CD4-positive, alpha-beta T cell treated with Interleukin-10 for 1 hour (primary cell): ENCODE measurements at places on chromosomes 11 and 22.
A peak's percentile ranks its signal among the peaks of the same experiment; 100 is the strongest.

DNA sequence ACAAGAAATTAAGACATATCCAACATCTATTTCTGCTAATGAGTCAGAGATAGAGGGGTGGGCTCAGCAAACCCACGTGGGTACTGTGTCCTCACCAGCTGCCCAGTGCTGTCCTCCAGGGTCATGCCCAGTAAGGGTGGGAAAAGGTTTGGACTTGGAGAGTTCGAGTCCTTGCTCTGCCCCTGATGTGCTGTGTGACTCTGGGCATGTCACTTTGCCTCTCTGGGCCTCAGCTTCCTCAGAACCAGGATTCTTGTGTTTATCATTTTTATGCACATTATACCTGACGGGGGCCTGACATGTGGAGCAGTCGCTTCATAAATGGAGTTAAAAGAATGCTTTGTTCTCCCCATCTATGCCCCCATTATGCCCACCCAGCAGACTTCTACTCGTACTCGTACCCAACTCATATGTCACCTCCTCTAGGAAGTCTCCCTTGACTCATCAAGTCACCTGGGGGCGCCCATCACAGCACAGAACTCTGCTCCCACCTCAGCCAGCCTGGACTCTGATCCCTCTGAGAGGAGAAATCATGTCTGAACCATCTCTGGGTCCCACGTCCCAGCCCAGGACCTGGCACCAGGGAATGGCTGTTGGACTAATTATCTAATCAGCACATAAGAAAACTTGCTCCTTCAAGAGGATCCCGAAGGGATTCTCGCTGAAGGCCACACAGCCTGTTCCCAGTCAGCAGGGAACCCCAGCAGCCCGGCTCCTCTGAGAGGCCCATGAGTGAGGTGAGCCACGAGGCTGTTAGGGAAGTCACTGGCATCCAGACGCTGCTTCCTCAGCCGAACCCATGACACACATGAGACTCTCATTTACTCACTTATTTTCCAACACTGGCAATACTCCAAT, 38.7 kb upstream of the TSKU start:
- DNase-seq, result no peak

- no peak for DNase-seq
Observed at GRCh38 chr11:24091594-24091993, 405.3 kb upstream of the LUZP2 start.

GRCh38 chr11:41431784-41432183, 27.7 kb downstream of the LRRC4C start:
- no peak for DNase-seq

- DNase-seq, result no peak
Observed at GRCh38 chr11:13850231-13851005, 112.1 kb upstream of the SPON1 start.

GRCh38 chr11:1411301-1411700, 21.6 kb downstream of the BRSK2 start:
- DNase-seq, result no peak

DNA sequence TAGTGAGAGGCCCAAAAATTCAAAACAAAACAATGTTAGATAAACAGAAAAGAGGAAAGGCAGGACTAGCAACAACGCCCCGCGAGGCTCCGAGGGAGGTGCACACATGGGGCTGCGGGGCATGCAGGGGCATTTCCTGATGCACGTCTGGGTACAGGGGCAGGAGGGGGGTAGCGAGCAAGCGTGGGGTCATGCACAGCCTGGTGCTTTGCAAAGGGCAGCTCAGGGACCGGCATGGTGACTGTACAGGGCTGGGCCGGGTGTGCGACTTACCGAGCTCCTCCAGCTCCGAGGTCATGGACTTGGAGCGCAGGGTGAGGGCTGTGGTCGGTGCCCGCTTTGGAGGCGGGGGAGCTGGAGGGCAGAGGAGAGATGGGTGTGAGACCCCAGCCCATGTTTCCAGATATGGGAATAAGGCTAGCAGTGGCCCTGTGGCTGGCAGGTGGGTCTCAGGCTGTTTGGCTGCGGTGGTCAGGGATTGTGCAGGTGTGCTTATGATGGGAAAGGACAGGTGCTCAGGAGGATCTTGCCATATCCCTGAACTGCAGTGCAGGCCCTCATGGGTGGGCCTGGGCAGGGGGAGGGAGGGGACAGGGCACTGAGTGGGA, 103.7 kb downstream of the CTTN start:
- DNase-seq, result no peak

DNA sequence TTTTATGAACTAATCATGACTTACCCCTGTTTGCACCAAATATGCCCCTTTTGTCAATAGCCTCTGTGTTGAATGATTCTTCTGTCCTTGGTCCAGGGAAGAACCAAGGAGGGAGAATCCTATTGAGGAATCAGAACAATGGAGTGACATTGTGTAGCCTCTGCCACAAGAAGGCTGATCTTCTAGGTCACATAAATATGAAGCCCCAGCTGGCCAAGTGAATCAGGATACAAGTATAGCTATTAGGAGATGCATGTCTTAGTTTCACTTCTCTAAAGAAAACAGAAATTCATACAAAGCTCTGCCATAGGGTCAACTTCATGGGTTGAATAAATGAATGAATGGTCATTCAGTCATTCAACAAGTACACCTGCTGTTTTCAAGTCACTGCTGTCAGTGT, 118.2 kb upstream of the BLID start:
- no peak for DNase-seq

- DNase-seq, result no peak
Observed at GRCh38 chr11:67194096-67194495, 72.2 kb upstream of the GRK2 start.

- no peak for DNase-seq
Observed at GRCh38 chr11:86692317-86692716, 19.9 kb upstream of the ME3 start.

GRCh38 chr11:7513234-7514098, at the start of gene PPFIBP2:
Gene PPFIBP2 (plus strand): TSS chr11:7513999. CDS start chr11:7549476, 35,477 bp downstream.
- peak; percentile 84 for DNase-seq

DNA sequence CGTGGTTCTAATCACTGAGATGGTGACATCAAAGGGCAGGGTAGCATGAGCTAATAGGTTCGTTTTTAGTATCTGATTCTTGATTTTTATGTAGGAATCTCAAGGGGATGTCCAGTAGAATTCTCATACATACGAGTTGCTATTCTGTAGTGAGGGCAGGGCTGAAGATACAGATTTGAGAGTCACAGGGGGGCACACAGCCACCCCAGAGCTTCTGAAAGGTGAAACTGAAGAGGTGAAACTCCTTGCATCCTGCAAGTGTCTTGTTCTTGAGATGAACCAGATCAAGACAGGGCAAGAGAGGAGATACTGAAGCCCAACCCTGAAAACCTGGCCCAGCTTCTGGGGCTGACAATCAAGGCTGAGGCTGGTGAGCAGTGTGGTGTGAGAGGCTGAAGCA, 35.6 kb upstream of the TMEM123 start:
- no peak for DNase-seq

DNA sequence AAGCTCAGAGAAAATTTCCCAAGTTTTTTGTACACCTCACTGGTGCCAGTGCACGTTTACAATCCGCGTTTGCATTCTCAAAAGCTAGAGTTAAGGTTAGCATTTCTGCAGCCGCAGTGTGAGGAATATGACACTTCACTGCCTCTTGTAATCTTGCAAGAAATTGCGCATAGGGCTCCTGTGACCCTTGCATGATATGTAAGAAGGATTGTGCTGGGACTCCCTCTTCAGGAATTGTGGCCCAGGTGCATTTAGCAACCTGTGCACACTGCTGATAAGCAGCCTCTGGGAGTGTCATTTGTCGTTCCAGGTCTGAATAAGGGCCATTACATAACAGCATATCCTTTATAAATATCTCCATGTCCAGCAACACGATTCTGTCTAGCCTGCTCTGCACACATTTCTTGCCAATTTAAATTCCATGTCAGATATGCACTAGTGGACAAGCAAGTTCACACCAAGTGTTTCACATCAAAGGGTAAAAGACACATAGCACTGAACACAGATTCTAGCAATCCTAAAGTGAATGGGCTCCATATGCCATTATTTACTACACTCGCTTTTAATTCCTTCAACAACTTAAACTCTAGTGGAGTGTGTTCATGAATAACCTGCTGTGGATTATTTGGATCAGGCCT, 69.2 kb upstream of the INCENP start:
- DNase-seq, result peak; percentile 35

DNA sequence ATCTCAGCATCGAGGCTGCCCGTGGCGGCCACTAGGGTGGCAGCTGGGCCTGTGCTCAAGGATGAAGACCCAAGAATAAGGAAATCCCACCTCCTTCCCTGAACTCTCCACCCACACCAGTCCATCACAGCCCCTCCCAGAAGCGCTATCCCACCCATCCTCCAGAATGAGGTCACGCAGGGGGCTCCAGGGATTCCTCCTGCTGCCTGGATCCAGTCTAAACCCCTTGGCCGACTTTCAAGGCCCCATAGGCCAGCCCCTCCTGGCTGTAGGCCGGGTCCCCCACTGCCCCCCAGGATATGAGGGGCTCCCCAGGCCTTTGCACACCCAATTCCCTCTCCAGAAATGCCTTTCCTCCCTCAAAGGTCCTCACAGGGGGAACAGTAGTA, 19.0 kb upstream of the SCGB1A1 start:
- DNase-seq, result no peak

GRCh38 chr11:18245396-18245795, 3.1 kb downstream of the SAA2 start:
- DNase-seq, result no peak

DNA sequence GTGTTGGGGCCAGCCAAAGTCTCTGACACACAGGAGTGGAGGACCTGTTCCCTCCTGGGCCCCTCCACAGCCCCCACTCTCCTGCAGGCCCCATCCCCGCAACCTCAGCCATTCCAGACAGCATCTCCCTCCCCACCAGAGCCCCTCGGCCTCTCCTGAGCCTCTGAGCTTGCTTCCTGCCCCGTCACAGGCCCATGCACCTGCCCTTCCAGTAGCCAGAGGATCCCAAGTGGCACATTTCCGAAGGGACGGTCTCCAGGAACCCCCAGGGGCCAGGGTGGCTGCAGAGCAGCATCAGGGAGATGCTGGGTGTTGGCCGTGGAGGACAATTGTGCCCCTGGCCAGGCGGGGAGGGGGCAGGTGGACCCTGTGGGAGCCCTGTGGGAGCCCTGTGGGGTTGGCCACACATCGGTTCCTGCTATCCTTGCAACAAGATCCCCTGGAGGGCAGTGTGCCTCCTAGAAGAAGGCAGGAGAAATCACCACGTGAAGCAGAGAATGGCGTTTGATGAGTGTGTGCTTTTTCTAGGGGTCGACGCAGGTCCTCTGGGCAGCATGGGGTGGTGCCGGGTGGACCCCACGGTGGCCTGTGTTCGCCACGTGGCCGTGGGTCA, 45.3 kb upstream of the PPARA start:
- DNase-seq, result no peak

GRCh38 chr11:66670816-66671215, 6.9 kb downstream of the RBM4B start:
- no peak for DNase-seq

GRCh38 chr22:38456841-38457699, 2.1 kb upstream of the KCNJ4 start:
- no peak for DNase-seq

- no peak for DNase-seq
Observed at GRCh38 chr11:46984987-46985386, 48.4 kb downstream of the CSTPP1 start.

DNA sequence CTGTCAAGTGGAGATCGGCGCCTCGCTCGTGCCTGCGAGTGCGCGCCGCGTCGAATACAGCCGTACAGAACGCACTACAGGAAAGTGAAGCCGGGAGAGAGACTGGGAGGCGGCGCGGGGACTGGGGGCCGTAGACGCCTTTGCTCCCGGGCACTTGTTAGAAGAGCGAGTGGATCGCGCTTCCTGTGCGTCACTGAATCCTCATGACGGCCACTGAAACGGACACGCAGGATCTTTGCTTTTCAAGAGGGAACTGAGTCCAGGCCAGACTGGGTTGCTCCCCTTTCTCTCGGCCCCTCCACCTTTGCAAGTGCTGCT, 314 bp downstream of the RIC8A start:
- no peak for DNase-seq

DNA sequence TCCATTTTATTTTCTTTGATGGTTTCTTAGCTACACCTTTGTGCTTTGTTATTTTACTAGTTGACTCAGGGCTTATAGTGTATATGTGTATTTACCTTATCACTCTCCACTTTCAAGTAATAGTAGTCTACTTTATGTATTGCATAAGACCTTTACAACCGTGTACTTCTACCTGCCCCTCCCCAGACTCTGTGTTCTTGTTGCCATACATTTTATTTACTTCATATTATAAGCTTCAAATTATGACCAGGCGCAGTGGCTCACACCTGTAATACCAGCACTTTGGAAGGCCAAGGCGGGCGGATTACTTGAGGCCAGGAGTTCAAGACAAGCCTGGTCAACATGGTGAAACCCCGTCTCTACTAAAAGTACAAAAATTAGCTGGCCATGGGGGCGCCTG, 28.2 kb upstream of the CTSD start:
- DNase-seq, result no peak

DNA sequence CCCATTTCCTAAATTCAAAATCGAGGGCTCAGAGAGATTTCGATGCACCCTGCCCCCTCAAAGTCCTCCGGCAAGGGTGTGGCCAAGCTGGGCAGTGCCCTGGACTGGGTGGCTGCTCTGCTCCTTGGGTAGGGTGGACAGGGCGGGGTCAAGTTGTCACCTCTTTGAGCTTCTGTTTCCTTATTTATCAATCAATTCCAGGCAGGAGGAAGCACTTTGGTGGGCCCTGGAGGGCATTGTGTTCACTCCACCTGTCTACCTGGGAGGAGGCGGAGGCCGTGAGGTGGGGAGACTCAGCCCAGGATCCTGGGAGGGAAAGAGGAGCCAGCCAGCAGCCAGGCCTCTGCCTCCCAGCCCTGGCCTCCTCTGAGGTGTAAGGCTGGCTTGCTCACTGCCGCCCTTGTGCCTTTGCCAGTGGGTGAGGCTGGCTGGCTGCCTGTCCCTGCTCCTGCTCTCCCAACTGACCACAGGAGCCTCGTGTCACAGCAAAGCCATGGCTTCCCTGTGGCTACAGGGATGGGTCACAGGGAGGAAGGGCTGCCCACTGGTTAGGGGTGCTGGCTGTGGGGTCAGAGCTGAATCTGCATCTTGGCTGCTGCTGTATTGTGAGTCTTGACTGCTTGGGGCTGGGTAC, 25.5 kb upstream of the SHISAL1 start:
- no peak for DNase-seq

DNA sequence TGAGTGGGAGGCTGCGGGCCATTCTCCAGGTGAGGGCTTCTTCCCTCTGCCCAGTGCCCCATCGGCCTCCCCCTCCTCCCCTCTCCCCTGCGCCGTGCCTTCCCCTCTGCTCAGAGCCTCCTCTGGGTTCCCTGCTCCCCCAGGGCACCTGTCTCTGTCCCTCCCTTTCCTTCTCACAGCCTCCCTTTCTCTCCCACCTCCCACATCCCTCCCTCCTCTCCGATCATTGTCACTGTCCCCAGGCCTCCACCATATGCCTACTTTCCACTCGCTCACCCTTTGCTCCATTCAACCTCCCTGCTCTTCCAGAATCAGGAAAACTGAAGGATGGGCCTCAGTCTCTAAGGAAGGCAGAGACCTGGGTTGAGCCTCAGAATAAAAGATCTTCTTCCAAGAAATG, 9.9 kb upstream of the APOBEC3H start:
- DNase-seq, result no peak

DNA sequence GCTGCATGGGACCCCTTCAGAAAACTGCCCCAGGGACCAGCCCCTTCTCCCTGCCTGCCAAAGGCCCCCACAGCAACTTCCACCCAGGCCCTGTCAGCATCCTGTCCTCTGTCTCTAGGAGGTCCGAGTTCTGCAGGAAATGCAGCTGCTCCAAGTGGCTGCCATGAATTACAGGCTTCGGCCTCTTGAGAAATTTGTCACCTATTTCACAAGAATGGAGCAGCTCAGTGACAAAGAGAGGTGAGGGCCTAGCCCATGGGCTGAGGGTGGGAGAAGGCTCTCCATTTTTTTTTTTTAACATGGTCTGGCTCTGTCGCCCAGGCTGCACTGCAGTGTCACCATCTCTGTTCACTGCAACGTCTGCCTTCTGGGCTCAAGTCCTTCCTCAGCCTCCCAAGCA, 7.3 kb downstream of the RGL4 start:
- DNase-seq, result no peak
